ENCODE measurements at places on chromosomes 13 and 19.

DNA sequence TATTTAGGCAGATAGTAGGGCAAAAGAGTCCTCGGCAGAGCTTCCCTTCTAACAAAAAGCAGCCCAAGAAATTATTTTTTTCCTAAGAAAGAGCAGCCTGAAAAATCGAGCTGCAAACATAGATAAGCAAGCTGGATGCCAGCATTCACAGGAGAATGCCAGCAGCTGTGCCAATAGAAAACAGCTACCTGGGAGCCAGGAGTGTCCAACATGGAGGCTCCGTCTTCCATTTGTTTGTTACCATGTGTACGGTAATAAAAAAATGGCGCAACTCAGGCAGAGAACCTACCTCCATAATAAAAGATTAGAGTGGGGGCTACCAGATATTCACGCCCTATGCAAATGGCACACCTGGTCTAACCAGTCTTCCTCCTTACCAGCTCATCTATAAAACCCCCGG, 77.6 kb upstream of the IPO5 start:
- DNase-seq = no peak

GRCh38 chr13:49454388-49455006, 10.4 kb downstream of the SETDB2 start:
- peak; percentile 63 for DNase-seq

GRCh38 chr13:75452564-75452963, 29.4 kb downstream of the TBC1D4 start:
- no peak for DNase-seq

DNA sequence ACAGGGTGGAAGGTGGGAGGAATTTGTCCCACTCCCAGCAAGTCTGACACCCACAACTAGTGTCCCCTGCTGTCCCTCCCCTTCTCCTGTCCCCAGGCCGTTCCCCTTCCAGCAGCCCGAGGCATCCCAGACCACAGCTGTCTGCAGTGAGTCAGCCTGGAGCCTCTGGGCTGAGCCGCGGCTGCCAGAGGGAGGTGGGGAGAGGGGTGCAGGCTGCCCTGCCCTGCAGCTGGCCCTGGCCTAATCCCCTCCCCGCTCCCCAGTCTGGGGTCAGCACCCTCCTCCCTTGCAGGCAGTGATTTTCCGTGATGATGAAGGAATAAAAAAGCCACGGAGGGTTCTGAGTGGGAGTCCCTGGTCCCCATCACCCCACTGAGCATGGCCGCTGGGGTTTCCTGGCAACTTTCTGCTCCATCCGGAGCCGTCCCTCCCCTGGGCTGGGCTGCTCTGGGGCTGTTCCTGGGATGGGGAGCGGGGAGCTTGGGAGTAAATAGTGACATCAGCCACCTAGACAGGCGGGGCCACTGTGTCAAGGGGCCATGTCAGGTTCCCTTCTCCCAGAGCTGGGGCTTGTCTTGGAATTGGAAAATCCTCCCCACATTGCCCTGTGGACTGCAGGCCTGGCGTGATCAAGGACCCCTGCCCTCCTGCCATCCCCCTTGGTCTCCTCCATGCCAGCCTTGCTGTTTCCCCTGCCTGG, 16.8 kb downstream of the SPC24 start:
- DNase-seq = peak; percentile 88

DNA sequence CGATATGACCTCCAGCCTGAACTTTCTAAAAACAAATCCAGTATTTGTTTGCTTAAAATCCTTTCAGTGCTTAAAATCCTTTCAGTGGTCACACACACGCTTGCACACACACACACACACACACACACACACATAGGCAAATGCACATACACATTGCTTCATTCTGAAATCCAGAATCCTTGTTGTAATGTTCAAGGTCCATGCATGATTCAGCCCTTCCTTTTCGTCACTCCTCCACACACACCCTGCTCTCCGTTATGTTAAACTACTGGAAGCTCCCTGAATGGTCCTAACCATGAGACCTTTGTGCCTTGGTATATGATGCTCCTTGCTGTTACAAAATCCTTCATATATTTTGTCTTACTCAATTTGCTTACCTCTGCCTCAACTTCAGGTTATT, 44.9 kb downstream of the SERTM1 start:
- DNase-seq = no peak

DNA sequence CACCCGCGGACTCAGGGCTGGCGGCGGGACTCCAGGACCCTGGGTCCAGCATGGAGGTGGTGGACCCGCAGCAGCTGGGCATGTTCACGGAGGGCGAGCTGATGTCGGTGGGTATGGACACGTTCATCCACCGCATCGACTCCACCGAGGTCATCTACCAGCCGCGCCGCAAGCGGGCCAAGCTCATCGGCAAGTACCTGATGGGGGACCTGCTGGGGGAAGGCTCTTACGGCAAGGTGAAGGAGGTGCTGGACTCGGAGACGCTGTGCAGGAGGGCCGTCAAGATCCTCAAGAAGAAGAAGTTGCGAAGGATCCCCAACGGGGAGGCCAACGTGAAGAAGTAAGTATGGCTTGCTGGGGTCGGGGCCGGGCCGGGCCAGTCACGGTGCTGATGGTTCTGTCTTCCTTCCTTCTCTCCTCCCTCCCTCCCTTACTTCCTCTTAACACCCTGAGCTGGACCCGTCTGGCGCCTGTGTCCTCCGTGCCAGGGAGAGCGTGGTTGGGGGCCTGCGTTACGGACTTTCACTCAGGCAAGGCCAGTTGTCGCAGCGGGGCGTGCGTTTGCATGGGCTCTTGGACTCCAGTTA, 1.4 kb downstream of the STK11 start:
- DNase-seq = no peak
